Activated naive CD4-positive, alpha-beta T cell treated with anti-CD3 and anti-CD28 coated beads for 36 hours (primary cell): ENCODE measurements at places on chromosomes 1 and 21. TPM values are rescaled to one million over a fixed set of nuclear protein-coding genes. Genes with fewer than 3 reads are reported as not detected.
A peak's percentile ranks its signal among the peaks of the same experiment; 100 is the strongest.

The NSL1 gene
- 23.7 TPM for total RNA-seq

The MLLT11 gene
- total RNA-seq = 3.6 TPM

The S100B gene
- not detected for total RNA-seq

The HHIPL2 gene
- total RNA-seq = 0.30 TPM

The PDC gene
- total RNA-seq = not detected

DNA sequence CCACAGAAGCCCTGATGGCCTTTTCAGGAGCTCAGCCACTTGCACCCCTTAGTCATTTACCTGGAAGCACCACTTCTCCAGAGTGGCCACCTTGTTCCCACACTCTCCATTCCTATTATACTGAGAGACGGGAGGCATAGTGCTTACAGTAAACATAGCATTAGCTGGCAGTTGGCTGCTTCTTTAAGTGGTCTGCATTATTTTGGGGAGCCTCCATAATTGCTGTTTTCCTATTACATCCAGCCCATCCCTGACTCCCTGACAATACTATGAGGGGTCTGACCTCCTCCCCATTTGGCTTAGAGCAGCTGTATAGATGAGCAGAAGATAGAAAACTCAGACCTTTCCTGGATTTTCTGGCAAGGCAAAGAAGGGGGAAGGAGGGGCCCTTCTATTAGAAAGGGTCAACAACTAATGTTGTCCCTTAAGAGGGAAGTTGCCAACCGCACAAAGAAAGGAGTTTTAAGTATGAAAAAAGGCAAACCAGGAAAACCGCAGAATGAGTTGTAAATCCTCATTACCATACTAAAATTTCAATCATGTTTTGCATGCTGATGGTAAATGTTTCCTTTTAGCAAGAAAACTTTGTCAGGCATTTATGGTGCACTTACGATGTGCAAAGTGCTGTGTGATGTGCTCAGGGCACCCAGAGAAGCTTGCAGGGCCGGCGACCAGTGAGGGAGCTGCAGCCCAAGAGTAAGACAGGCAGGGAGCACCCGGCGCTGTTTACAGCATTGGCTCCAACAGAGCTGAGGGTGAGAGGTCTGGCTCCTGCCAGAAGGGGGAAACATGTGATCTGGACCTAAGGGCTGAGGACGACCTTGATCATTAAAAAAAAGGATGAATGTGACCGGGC, 167.3 kb downstream of the ZZZ3 start:
- DNase-seq = no peak

DNA sequence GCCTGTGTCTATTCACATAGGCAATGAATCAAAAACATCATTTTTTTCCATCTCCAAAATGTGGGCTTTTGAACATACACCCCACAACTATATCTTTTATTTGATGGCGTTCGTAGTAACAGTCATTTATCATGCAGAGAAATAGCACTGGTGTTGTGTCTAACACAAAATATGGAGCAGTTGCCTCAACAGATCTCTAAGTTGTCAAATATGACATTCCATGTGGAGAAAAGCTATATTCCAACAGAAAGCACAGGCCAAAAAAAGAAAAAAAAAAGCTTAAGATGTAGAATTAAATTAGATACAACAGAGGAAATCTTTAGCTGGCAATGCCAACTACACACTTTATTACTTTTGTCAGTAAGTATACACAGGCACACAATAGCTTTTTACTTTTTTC, 411.7 kb downstream of the BRINP3 start:
- no peak for DNase-seq

DNA sequence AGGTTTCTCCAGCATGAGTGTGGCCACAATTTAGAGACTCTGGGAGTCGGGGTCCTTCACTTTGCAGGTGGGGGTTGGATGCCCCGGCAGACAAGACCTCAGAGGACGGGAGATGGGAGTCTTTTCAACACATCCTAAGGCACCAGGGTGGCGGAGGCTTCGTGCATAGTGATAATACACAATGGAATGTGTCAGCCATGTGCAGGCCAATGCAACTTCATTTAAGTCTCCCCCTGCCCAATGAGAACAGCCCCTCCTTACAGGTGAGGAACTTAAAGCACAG, 75.9 kb upstream of the IFFO2 start:
- no peak for DNase-seq

DNA sequence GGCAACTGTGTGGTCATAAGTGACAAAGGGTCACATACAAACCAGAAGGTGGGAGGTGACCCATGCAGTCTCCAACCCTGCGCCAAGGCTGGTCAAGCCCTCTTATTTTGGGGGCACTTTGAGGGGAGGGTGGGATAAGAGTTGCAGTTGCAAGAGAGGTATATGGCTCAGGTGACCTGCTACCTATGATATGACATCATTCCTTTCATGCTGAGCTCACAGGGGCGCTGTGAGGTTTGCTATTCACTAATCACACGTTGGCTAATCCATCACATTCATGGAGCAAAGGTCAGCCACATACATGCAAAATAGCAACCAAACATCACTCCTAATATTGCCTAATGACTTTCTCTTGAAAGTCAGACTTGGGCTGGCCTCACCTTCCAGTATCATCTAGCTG, 72.0 kb upstream of the PAXBP1 start:
- DNase-seq = no peak

- no peak for DNase-seq
Measured at GRCh38 chr1:223707256-223708000, 4.9 kb upstream of the CAPN2 start.

DNA sequence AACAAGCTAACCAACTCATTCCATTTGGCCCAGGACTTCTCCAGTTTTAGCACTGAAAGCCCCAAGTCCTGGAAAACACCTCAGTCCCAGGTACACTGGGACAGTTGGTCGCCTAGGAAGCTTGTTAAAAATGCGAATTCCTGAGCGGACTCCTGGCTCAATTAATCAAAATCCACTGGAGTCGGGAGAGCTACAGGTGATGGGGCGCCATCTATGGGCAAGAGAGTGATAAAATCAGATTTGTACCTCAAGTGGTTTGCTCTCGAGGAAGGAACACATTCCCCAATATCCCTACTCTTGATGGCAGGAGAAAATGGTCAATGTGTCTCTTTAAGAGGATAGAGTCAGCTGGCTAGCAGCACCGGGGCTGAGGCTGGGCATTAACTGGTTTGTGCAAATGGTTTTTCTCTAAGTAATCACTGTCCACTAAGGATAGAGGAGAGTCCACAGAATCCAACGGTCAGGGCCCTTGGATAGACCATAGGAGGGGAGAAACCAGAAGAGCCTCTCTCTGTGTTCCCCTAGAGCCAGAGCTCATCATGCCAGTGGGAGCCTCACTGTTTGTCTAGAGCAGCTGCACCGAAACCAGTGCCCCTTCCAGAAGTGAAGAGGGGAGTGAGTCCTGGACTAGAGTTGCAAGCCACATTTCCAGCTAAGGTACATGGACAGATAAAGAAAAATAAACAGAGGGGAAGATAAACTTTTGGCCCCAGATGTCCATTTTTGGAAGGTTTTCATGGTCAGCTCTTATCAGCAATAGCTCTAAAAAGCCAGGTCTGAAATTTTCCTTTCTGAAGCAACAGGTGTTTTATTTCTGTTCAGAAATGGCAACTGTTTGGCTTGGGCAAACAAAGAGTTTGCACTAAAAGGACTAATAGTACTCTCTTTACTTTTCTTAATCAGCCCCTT, 148.5 kb downstream of the TENT5C start:
- peak; percentile 57 for DNase-seq

- no peak for DNase-seq
Measured at GRCh38 chr1:9108056-9108665, 20.7 kb downstream of the GPR157 start.

- no peak for DNase-seq
Measured at GRCh38 chr1:22443332-22443731, 8.3 kb upstream of the ZBTB40 start.
